ENCODE measurements at places on chromosomes 2 and 18.

DNA sequence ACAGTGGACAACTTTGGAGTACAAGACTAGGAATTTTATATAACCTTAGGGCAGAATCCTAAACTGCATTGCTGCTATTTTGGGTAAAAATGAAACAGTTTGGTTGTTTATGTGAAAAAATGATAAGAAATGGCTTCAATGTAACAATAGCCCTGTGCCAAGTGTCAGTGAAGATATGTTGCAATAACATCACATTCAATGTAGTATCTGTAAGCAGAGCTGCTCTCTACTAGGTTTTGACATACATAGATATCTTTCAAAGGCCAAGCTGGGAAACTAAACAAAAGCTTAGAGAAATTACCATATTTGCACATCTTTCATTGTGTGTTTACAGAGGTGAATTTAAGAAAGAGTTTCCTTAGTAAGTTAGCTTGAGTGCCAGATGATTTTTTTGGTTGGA lies 135.0 kb upstream of the DOK6 start:
- DNase-seq, result no peak

GRCh38 chr2:178913049-178913441 lies 105.8 kb upstream of the TTN start:
- no peak for DNase-seq

- DNase-seq, result peak; percentile 12
Measured at GRCh38 chr2:25159949-25160348, 8.4 kb downstream of the POMC start.

- DNase-seq, result peak; percentile 69
Measured at GRCh38 chr18:72107647-72108383, 436.3 kb downstream of the CBLN2 start.

DNA sequence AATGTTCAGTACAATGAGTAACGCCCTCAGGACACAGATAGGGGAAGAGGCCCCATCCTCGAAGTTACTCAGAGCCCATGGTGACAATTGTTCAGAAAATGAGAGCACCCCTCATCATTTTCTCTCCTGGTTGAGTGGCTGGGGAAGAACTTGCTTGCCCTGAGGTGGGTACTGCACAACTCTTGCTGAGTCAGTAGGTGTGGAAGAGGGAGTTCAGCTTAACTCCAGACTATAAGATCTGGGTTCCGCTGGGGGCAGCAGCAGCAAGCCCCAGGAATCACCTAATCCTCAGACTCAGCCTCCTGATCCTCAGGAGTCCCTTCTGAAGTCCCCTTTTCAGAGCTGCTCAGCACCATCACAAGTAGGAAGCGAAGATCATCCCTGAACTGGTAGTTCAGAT lies 123.7 kb downstream of the PIEZO2 start:
- DNase-seq, result no peak

GRCh38 chr2:172702451-172702850 lies 33.2 kb upstream of the RAPGEF4 start:
- no peak for DNase-seq

- DNase-seq, result no peak
Measured at GRCh38 chr2:236641051-236641726, 71.6 kb downstream of the ACKR3 start.

DNA sequence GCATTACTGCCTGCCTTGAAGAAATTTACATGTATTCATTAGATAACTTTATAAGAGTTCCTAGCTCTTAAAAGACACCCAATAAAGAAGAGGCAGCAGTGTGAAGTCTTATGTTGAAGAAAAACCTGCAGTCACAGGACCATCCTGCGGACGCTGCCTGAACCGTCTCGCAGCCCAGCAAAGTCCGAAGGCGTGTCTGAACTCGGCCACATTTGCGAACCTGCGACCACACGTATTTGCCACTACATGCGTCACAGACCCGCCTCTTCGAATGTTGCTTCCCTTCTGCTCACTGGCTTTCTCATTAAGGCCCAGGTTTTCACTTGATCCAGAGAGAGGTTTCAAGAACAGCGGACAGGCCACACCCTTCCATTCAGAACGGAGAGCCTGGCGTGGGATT lies 41.2 kb downstream of the CNGA3 start:
- DNase-seq, result no peak

DNA sequence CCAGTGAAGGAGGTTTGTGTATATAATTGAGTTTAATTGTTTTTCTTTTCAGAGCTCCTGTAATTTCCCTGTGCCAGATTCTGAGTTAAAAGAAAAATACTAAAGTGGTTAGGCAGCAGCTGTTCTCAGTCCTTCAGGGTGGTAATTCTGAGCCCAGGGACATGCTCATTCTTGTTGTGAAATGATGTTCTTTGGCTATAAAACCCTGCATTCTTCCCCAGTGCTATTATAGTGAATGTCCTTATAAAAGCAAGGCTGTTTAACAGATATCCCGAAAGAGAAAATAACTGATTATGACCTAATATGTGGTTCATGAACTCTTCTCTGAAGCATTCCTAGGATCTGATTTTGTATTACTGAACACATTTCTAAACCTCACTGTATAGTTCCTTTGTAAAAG lies 34.0 kb downstream of the ADAM23 start:
- DNase-seq, result peak; percentile 22

GRCh38 chr2:191646163-191646902 lies 31.6 kb upstream of the NABP1 start:
- no peak for DNase-seq

DNA sequence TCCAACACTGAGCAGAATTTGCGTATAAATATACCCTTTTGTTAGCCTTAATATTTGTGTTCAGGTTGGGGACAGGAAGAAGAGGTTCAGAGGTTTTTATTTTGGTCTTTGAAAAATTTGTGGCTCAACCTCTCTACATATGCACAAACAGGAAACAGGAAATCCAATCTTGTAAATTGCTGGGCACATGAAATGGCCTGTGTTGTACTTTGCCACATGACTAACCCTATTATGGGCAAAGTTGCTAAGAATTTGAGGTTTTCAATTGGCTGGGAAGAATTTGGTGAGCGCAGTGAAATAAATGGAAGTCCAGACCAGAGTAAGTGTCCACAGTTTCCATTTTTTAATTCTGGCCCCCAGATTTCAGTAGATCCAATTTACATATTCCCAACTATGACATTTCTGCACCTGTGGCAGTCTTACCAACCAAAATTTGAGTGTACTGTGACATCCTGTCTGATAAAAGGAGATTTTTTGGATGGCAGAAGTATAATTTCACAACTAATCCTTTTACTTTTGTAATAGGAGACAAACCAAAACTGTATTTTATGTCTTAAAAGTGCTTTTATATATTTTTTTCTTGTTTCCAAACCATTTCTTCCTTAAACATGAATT lies 63.6 kb downstream of the COX7A2L start:
- no peak for DNase-seq

DNA sequence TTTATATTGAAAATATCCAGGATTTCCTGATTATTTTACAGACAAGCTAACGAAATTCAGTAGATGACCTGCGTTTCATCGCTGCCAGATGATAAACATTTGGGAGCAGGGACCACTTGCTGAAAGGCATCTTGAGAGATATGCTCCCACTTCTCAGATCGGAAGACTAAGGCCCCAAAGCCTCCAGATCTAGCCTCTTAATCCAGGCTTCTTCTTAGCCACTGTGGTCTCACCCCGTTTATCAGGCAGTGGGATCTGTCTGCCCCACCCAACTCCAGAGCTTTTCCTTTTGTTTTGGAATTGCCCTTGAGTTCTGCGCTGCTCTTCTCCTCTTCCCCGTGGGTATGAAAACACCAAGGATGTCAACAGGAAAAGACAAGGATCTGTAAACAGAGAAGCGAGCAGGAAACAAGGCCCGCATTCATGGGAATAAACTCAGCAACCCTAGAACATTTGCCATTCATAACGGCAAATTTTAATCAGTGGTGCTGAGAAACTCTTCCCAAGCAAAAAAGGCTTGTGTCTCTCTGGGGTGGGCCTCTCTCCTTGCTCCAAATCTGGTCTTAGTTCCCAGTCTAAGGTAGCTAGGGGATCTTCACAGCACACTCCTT lies 21.4 kb downstream of the MYL12B start:
- DNase-seq, result no peak

DNA sequence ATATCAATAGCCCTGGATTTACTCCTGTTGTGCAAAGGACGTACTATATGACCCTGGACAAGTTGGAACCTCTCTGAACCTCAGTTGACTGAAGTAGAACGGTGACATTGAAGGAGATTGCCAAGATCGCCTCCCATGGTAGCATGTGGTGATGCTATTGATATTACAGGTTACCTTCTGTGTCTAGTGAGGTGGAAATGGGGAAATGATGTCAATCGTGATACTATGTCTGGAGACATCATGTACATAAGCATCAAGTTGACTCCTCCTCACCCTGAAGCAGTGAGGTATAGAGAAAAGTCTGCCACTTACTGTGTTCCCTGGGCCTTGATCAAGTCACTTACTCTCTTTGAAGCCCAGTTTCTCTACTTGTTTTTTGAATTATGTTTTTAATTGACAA lies 93.9 kb downstream of the KLF7 start:
- DNase-seq, result no peak

DNA sequence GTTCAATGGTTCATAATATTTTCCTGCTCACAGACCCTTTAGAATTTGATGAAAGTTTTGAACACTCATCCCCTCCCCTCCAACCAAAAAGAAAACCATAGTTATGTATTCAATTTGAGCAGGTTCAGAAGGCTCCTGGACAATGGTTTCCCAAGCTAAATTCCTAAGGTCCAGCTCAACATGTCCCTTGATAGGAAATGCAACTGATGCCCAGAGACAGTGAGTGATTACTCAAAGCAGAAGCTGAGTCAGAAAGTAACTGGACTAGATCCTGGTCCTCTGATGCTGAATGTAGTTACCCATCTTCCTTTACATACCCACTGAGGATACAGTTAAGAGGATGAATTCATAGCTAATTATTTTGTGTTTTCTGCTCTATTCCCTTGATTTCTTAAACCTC lies 218.9 kb upstream of the NCKAP5 start:
- DNase-seq, result peak; percentile 72

GRCh38 chr2:53268086-53268485 lies 499.5 kb upstream of the CHAC2 start:
- DNase-seq, result no peak

- no peak for DNase-seq
Measured at GRCh38 chr2:50343150-50343830, 688.6 kb downstream of the NRXN1 start.

DNA sequence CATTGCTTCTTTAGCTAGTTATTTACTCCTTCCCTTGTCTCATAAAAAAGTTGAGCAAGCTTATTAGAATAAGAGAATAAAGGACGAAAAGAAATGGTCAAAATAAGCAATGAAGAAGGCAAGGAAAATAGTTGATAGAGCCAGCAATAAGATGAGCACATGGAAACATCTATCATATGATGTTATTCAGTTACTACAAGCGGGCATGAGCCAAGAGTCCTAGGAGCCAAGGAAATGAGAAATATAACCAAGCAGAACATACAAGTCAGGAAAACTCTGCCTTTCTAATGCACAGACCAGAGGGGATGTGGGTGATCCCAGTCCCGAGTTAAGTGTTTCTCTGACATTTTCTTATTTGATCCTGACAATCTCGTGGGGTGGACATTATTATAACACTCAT lies 33.9 kb downstream of the INO80C start:
- no peak for DNase-seq

GRCh38 chr2:38498045-38498481 lies 104.7 kb downstream of the HNRNPLL start:
- no peak for DNase-seq

DNA sequence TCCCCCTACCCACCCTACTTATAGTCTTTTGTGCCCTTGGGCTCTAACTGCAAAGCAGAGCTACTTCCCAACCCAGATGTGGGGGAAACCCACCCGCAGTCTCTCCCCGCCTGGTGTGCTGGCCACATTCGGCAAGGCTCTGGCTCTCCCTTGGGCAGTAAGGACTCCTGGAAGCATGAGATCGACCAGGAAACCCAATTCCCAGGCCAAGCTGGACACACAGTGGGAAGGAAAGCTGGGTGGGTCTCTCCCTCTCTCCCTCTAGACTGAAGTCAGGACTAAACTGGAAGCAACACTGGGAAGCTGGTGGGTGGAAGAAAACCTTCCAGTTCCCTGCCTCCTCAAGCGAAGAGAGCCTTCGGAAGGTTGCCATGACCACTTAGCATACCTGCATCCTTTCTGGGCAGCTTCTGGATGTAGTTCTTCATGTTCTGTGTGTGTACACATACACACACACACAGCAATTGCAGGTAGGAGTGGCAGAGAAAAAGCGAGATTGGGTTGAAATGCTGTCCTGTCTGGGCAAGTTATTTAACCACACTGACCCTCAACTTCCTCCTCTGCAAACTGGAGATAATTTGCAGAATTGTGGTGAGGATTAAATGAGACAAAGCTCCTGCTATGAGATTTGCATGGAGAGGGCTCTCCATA lies 33.9 kb downstream of the ZBTB7C start:
- DNase-seq, result no peak

DNA sequence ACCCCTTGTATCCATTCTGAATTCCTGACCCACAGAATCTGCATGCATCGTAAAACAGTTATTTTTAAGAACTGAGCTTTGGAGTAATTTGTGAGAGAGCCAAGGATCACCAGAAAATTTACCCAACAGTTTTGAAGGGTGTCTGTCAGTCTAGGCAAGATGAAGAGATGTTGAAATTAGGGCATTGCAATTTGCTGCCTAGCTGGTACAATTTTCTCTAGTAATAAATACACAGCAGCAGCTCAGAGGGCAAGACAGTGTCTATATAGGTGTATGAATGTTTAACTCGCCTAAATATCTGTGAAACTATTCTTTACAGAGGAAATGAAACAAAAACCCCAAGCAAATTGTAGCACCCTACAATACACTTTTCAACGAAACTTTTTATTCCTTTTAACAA lies 377.8 kb upstream of the POU3F3 start:
- DNase-seq, result no peak

GRCh38 chr18:61470031-61470674 lies 136.9 kb downstream of the CDH20 start:
- no peak for DNase-seq

DNA sequence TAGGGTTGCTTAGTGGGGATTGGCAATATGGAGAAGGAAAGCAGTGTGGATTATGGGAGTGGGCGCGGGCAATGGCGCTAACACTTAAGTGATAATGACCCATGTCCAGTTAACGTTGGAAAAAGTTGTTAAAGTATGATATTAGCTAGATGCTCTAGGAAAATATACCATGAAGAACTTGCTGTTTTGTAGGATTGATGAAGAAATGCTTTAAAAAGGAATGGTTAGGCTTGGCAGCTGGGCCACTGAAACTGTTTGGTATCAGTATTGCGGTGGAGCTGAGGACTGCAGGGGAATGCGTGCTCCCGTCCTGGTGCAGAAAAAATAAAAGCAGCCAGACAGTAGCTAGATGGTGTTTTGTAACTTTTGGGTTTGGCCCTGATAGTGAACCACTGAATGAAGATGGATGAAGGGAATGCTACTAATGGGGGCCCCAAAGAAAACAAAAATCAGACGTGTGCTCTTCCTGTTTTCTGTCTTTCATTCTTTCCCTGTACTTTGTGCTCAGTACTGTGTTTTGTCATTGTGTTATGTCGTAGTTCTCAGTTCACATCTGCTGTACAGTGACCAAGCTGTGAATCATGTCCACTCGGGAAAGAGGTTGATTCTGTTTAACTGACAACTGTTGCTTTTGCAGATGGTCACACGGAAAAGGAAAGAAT lies 999 bp downstream of the INSIG2 start:
- peak; percentile 27 for DNase-seq

GRCh38 chr2:71466301-71467179 lies 13.2 kb downstream of the DYSF start:
- peak; percentile 26 for DNase-seq
